ENCODE measurements at places on chromosomes 6 and 20.
A peak's percentile ranks its signal among the peaks of the same experiment; 100 is the strongest.

- DNase-seq, result no peak
These were observed 120.9 kb downstream of the SYCP2 start for GRCh38 chr20:59812286-59813125.

DNA sequence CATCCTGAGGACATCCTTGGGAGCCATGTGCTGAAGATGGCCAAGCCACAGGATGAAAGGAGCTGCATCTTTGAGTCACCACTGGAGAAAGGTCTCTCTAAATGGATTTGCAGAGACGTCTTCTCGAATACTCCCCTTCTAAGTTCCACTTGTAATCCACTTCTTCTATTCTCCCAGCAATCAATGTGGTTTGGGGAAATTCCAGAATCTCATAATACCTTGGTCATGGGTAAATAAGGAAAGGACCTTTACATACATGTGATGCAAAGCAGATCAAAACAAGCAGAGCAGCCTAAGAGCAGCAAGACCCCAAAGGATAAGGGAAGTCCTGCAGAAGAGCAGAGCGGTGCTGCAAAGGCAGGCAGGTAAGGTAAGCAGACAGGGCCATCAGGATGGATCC is 35.3 kb downstream of the TRIM38 start:
- DNase-seq, result no peak

- no peak for DNase-seq
These were observed 4.9 kb downstream of the SIGLEC1 start for GRCh38 chr20:3707508-3707899.

- DNase-seq, result no peak
These were observed 134.0 kb upstream of the MARCKS start for GRCh38 chr6:113723182-113723581.

DNA sequence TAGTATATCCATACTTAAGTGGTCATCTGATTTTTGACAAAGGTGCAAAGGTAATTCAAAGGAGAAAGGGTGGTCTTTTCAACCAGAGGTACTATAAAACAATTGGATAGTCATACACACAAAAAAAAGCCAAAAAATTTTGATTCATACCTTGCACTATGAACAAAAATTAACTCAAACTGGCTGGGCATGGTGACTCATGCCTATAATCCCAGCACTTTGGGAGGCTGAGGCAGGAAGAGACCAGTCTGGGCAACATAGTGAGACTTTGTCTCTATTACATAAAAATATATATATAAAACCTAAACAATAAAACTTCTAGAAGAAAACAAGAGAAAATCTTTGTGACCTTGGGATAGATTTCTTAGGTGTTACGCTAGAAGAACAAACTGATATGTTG is 43.8 kb upstream of the ADIG start:
- DNase-seq, result no peak

- no peak for DNase-seq
These were observed 147.6 kb downstream of the KIF6 start for GRCh38 chr6:39577446-39578165.

DNA sequence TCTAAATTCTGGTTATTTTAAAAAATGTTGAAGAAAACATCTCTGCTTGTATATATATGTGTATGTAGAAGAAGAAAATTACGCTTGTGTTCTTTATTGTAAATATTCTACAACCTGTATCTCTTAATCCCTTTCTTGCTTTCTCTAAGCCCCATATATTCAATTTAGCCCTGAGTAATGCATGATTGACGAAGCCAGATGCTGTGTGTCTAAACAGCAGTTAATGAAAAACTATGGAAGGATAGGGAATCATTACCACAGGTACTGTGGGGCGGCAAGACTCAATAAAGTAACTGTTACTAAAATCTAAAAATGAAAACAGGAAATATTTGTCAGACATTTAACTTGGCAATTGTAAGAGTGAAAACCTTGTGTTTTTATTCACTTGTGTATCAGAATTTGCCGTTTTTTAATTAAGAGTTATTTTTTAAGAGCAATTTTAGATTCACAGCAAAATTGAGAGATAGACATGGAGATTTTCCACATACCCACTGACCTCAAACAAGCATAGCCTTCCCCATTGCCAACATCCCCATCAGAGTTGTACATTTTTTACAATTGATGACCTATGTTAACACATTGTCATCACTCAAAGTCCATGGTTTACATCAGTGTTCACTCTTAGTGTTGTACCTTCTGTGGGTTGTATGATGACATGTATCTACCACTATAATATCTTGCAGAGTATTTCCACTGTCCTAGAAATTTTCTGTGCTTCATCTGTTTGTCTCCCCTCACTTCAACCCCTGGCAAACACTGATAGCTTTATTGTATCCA is 76.7 kb downstream of the BCKDHB start:
- DNase-seq, result no peak

DNA sequence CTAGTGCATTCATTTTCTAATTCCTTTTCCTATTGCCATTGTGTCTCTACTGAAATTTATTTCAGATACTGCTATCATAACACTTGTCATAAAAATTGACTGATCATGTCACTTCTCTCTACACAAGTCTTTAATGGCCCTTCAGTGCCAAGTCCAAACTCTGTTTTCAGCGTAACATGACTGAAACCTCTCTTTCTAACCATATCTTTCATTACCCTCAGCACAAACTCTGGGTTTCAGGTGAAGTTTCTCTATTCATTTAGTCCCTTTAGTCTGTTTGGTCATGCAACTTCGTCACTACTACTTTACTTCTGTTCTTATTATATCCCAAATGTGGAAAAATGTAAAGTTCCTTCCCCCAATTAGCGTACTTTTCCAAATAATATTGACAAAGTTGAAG is 234.9 kb downstream of the OGFRL1 start:
- no peak for DNase-seq

GRCh38 chr20:56710125-56710524 is 81.0 kb downstream of the TFAP2C start:
- DNase-seq, result no peak

DNA sequence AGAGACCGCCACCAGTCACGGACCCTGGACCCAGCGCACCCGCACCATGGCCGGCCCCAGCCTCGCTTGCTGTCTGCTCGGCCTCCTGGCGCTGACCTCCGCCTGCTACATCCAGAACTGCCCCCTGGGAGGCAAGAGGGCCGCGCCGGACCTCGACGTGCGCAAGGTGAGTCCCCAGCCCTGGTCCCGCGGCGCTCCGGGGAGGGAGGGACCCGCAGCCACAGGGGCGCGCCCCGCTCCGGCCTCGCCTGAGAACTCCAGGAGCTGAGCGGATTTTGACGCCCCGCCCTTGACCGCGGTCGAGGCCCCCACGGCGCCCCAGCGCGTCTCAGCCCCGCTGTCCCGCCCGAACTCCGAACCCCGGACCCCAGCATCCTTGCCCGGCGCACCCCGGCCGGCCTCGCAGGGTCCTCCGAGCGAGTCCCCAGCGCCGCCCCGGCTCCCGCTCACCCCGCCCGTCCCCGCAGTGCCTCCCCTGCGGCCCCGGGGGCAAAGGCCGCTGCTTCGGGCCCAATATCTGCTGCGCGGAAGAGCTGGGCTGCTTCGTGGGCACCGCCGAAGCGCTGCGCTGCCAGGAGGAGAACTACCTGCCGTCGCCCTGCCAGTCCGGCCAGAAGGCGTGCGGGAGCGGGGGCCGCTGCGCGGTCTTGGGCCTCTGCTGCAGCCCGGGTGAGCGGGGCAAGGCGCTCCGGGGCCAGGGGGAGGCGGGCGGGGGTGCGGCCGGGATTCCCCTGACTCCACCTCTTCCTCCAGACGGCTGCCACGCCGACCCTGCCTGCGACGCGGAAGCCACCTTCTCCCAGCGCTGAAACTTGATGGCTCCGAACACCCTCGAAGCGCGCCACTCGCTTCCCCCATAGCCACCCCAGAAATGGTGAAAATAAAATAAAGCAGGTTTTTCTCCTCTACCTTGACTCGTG is at the start of gene OXT:
OXT (plus strand) TSS at position 11 of the 920 bp plus-strand sequence; CDS start at position 47, 36 bp downstream.
- DNase-seq, result peak; percentile 78

DNA sequence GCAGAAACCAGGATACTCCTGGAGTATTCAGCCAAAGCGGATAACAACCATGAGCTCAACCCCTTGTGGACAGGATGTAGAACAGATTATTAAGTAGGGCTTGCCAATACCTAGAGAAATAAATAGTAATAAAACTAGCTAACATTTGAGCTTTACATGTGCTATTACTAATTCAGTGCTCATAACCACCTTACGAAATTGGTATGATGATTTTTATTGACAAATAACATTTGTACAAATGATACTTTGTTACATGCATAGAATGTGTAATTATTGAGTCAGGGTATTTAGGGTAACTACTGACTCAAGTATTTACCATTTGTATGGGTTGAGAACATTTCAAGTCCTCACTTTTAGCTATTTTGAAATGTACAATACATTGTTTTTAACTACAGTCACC is 287.9 kb downstream of the CDC5L start:
- no peak for DNase-seq

DNA sequence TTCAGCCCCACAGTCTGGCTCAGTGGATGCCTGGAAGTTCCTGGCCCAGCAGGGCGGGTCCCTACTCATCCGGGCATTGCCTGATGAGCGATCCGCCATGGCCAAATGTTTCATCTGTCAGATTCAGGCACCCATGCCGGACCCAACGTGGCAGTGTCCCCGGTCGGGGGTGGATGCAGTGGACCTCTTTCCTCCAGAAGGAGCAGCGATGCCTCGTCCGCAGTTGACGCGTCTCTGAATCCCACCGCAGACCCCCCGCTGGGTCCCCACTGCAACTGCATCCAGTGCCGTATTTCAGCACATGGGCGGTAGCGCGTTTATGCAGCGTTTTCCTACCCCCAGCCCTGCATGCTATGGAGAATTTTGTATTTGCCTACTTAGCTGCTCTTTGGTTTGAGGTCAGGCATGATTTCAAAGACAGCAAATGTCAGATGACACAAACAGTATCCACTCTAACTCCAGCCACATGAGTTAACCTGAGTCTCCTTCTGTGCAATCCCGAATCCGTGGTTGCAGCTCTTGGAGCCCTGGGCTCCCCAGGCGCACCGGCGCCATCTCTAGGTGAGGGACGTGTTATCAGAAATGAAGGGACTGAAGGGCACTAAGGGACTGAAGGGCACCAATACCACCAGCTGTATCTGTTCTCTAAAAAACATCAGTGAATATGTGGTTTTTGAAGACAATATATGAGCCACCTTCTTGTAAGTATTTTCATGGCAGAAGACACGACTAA is 72.6 kb upstream of the THBS2 start:
- DNase-seq, result no peak

GRCh38 chr20:42493001-42493400 is 696.7 kb downstream of the PTPRT start:
- DNase-seq, result no peak

DNA sequence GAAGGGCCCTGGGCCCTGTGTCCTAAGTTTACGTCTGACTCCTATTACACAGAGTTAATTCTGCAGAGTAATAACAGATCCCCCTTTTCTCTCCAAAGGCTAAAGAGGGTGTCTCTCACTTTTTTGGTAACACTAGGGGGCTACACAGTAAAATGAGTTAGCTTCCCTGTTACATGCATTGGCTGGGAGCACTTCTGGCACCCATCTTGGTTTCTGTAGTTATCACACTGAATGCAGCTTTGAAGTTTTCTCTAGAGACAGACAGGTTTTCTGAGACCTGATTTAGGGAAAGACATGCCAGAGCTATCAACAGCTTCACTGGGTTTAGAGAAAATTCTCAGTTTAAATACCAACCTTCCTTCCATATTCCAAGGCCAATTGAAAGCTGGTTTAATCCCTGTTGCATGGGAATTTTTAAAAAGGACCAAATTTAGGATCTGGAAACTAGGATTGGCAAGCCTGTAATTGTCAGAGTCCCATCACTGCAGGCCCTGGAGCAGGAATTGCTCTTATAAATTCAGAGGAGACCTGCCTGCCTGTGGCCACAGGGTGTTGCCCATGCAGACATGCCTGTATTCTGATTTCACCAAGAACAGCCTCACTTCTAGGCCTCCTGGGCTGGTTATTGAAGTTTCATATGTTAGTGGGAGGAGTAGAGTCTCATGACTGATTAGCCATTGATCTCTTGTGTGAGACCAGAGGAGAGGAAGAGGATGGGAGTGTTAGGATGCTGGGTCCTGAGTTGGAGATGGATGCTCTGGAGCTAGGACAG is 29.4 kb downstream of the RNF8 start:
- no peak for DNase-seq

DNA sequence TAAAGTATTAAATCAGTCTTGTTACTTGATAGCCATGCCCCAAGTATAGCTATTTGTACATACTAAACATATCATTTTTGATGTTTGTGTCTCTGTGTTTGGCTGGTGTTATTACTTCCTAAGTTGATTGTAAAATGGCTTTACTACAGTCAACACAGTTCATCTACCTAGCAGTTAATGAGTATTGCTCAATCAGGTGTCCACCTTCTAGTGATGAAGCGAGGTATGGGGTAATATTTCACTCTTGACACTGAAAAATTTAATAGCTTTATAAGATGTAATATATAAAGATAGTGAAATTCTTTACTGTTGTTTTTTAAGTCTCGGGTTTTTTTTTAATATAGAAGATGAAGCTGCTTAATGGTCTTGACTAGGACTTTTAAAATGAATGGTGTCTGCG is 18.9 kb downstream of the TMEM14A start:
- no peak for DNase-seq

- no peak for DNase-seq
These were observed 85.0 kb downstream of the SRC start for GRCh38 chr20:37430778-37431460.

DNA sequence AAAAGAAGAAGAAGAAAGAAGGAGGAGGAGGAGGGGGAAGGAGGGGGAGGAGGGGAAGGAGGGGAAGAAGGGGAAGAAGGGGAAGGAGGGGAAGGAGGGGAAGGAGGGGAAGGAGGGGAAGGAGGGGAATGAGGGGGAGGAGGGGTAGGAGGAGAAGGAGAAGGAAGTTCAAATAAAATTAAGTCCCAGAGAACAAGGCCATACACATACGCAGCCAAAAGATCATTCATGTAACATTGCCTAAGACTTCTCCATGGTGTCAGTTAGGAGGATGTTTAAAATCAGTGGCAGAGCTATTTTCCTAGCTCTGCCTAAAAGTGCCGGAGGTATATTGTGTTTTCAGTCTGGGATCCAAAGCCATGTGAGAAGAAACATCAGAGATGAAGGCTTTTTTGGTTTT is 75.8 kb downstream of the PLCB4 start:
- no peak for DNase-seq
